Ovary (tissue), 10 donors: ENCODE measurements at places on chromosomes 5 and 9.
A peak's percentile ranks its signal among the peaks of the same experiment; 100 is the strongest.

DNA sequence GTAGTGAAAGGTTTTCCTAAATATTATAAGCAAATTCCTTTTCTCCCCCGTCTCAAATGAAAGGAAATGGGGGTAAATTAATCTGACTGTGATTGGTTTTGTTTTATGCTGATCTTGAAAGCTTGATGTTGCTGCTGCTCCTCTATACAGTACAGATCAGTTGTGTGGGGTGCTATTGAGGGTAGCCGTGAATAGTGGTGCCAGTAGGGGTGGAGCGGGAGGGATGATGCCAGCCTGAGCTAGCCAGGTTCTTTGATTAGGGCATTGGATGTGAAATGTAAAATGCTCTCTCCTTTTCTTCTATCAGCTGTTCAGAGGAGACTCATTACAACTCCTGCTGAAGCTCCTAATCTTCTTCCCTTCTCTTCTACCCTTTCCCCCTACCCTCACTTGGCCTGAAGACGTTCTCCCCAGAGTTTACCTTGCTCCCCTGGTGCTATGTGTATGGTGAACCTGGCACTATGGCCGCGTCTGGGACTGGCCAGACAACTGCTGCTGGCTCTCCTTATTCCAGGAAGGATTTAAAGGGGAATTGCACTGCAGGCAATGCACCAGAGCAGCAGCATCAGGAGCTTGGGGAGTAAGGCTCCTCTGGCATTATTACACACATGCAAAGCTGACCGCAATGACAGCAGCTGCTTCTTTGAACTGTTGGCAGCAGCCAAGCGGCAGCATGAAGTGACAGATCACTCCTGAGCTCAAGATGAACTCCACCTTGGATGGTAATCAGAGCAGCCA, 566 bp downstream of the GPR21 start:
- H3K4me1 ChIP-seq = peaks cover 3% of the 10 kb centered on the region
- no peaks in the 10 kb centered on the region for H3K36me3 ChIP-seq
- H3K27ac ChIP-seq = no peak overlapping the region
- H3K4me3 ChIP-seq = peak overlapping the region; percentile 10
- no peaks in the 10 kb centered on the region for H3K27me3 ChIP-seq
- no peak for DNase-seq

DNA sequence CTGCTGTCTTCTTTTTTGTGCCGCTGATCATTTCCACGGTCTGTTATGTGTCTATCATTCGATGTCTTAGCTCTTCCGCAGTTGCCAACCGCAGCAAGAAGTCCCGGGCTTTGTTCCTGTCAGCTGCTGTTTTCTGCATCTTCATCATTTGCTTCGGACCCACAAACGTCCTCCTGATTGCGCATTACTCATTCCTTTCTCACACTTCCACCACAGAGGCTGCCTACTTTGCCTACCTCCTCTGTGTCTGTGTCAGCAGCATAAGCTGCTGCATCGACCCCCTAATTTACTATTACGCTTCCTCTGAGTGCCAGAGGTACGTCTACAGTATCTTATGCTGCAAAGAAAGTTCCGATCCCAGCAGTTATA, 17.1 kb downstream of the F2R start:
- no peaks in the 10 kb centered on the region for H3K36me3 ChIP-seq
- no peak for DNase-seq
- H3K4me3 ChIP-seq = no peak overlapping the region
- no peak overlapping the region for H3K27ac ChIP-seq

DNA sequence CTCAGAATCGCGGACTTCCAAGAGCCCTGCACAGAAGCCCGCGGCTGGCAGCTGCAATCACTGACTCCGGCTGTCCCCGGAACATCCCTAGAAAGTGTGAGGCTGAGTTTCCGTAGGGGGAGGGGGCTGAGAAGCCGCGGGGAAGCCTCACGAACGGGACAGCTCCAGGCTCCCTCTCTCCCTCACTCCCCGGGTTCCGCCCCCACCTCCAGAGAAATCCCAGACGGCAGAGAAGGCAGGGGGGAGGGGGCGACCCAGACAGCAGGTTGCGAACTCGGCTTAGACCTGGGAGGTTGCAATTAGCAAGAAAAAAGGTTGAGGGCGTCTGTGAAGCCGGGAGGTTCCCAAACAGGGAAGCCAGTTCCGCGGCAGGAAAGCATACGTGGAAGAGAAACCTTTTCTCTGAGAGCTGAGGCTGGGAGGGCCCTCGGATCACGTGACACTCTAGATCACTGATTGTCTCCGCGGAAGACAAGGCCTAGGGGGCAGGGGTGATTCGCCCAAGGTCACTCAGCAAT, 73.8 kb upstream of the CPLX2 start:
- no peaks in the 10 kb centered on the region for H3K27me3 ChIP-seq
- no peak overlapping the region for H3K27ac ChIP-seq
- H3K4me3 ChIP-seq = no peak overlapping the region
- H3K4me1 ChIP-seq = peaks cover 9% of the 10 kb centered on the region
- no peak for DNase-seq

DNA sequence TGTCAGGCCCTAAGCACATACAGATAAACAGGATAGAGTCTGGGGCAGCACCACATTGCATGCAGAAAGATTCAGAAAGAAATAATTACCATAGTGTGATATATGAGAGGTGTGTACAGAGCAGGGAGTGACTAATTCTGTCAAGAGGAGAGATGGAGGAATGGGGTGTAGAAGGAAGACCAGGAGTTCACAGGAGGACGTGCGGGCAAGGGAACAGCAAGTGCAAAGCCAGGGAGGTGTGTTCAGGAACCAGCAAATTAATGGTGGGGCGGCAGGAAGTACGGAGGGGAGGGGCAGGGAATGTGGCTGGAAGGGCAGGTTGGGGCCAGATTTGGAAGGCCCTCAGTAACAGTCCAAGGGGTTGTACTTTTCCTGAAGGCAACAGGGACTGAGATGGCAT, 17.4 kb downstream of the EGR1 start:
- H3K36me3 ChIP-seq = no peaks in the 10 kb centered on the region
- H3K4me3 ChIP-seq = no peak overlapping the region
- no peaks in the 10 kb centered on the region for H3K27me3 ChIP-seq
- no peak for DNase-seq
